ENCODE measurements at places on chromosomes 12 and 14.

DNA sequence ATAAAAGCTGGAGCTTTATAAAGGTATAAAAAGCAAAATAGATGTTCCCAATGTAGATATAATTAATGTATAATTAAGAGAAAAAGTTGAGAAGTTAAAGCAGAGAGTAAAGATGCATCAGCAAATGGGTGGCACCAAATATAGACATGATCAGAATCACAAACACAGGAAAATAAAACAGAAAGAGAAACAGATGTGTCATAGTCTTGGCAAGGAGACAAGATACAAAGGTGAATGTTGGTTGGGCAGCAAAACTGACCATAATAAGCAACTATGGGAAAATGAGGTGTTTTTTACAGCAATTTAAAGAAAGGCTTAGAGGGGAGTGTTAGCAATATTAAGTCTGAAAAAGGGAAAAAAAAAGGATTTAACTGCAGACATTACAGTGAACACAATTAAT is 135.4 kb upstream of the CLEC14A start:
- no peak for DNase-seq

GRCh38 chr14:102785595-102785963 is 8.3 kb downstream of the TRAF3 start:
- DNase-seq = no peak

- DNase-seq = no peak
Observed at GRCh38 chr12:67952787-67953186, 36.5 kb upstream of the IFNG-AS1 start.

DNA sequence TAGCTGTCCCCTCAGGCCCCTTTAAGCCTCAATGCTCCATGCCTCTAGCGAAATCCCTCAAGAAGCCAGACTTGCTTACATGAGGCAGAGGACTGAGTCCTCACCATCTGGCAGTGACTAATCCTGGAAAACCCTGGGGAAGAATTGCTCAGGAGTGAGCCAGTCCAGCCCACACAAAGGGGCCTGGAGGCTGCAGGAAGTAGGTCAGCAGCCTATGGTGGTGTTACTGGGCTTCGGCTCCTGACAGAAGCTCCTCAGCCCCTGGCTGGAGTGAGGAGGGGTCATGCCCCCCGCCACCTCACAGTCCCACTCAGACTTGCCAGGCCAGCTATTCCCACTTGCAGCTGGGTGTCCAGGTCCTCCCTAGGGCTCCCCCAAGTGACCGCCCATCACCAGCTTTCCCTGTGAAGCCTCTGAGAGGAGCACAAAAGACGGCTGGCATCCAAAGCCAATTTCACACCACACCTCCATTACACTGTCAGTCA is 250.5 kb downstream of the DPF3 start:
- peak; percentile 97 for DNase-seq

DNA sequence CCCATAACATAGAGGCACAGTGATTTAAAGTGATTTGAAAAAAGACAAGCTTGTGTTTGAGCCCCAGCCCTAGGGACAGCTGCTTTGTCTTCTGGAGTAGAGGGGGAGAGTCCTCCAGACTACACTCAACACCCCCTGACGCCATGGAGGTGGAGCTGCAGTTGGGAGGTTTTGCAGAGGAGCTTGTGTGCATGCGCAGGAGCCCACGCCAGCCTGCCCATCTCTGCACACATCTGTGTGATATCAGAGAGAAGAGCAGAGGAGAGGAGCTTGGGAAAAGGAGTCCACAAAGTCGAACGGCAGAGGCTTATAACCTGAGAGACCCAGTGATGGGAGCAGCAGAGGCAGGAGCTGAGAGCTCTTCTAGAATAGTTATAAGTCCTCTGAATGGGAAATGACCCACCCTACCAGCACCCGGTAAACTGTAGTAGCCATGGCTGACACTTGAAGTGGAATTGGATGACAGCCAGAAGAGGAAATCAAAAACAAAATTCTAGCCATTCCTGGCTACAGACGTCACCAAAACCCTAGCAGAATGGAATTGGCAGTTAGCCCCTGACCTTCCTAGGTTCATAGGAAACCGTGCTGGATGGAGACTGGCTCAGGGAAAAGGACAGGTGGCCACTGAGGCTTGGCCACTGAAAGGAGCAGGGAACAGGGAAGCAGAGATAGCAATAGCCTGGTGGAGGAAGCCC is 185.1 kb upstream of the VASH1 start:
- peak; percentile 12 for DNase-seq

DNA sequence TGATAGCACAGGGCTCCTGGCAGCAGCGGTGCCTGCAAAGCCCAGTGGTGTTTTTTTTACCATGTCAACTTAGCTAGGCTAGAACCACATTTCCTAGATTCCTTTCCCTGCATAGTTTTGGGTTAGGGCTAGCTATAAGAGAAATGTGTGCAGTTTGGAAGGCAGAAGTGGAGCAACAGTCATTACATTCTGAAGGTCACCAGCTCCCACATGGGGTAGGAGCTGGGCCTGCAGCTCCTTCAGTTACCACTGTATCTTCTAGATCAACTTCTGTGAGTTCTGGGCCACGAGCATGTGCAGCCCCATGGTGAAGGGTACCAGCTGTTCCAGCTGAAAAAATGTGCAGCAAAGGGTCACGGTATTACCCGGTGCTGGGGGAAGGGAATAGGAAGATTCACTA is 2.3 kb upstream of the SLC25A3 start:
- no peak for DNase-seq

- no peak for DNase-seq
Observed at GRCh38 chr14:23494223-23494622, 24.7 kb downstream of the NGDN start.

DNA sequence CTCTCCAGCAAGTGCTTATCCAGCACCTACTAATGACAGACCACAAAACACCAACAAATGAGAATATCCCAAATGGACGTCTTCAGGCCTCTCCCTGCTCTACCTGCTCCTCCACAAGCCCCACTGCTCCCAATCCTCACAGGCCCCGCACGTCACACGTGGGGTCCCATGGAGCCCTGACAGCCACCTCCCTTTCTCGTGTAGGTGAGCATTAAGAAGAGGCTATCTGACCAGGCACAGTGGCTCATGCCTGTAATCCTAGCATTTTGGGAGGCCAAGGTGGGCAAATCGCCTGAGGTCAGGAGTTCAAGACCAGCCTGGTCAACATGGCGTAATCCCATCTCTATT is 5.4 kb downstream of the RIMBP2 start:
- DNase-seq = no peak
